ENCODE measurements at places on chromosomes 1 and 21. TPM values are rescaled to one million over a fixed set of nuclear protein-coding genes. Genes with fewer than 3 reads are reported as not detected.

DNA sequence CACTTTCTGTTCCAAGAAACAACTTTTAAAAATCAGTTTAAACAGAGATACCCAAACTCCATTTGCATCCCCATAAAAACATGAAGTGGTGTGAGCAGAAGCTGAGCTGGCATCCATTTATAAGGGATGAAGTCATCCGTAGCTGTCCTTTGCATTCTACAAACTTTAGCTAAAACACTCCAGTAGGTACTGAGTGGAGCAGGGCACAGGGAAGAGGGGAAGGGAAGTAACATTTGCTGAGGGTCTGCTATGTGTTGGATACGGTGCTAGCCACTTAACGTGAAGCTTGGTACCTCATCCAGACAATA, 32.9 kb downstream of the VWA5B1 start:
- DNase-seq = no peak

GRCh38 chr21:35273333-35273732, 224.2 kb upstream of the RUNX1 start:
- no peak for DNase-seq

DNA sequence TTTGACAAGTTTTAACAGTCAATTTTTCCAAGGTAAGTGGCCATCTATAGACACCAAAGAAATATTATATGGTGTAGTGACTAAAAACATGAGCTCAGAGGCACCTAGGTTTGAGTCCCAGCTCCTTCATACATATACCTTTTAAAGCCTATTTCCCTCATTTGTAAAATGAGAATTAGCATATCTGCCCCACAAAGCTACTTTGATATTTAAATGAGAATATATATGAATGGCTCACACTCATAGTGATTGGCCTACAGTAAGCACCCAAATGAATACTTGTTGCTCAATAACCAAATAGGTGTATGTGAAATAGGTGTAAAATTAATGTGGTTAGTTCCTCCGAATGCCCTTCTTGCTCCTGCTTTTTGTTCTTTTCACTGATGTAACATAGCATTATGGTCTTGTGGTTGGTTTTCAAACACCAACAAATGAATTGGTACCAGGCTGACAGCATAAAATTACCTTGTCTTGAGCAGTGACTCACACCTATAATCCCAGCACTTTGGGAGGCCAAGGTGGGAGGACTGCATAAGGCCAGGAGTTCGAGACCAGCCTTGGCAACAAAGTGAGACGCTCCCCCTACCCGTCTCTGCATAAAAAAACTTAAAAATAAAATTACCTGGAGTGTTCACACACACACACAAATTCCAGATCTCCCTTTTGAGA, 25.3 kb downstream of the CNIH4 start:
- no peak for DNase-seq

DNA sequence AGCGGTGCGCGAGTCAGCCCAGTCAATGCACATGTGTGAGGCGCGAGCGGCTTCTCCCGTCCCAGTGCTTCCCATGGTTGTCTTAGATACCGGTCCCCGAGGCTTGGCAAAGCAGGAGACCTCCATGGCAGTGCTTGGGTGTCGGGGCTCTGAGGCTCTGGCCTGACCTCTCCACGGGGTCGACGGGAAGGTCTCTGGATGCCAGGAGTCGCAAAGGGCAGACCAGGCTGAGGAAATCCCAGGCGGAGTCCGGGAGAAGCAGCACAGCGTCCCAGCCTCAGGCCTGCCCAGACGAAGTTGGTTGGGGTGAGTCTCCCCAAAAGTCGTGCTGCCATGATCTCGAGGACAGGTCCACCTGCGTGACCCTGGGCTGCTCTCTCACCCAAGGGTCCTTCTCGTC, 3881.6 kb downstream of the SRGAP2C start:
- no peak for DNase-seq

DNA sequence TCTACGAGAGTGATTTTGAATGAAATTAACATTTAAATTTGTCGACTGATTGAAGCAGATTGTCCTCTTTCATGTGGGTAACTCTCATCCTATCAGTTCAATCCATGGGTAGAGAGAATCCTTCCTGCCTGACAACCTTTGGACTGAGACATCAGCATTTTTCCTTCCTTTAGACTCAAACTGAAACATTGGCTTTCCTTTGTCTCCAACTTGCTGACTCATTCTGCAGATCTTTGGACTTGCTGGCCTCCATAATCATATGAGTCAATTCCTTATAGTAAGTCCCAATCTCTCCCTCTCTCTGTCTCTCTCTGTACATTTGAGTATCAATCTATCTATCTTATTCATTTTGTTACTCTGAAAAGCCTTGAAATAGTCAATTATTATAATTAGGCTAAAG, 416.7 kb downstream of the LRRIQ3 start:
- no peak for DNase-seq

The PTGER3 gene
- total RNA-seq = 45.2 TPM

DNA sequence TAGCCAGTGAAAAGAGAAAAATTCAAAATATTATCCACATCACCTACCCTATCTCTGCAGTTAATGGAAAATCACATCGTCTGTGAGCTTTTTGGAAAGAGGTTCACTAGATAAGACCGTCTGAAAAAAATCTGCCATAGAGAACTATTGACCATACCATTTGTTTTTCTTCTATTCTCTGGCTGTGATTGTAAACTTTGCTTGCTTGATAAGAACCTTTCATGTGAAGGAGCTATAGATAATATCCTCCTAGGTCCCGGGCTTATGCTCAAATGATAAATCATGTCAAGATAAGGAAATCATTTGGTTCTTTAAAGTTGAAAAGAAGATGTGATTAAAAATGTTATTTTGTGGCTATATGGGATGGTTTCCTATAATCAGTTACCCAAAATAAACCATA, 369.9 kb downstream of the SIPA1L2 start:
- DNase-seq = no peak

- DNase-seq = no peak
Measured at GRCh38 chr1:103509250-103509649, 16.2 kb upstream of the RNPC3 start.

The TSPEAR gene
- total RNA-seq = not detected

GRCh38 chr1:189121941-189122340, 1355.7 kb downstream of the BRINP3 start:
- DNase-seq = no peak

DNA sequence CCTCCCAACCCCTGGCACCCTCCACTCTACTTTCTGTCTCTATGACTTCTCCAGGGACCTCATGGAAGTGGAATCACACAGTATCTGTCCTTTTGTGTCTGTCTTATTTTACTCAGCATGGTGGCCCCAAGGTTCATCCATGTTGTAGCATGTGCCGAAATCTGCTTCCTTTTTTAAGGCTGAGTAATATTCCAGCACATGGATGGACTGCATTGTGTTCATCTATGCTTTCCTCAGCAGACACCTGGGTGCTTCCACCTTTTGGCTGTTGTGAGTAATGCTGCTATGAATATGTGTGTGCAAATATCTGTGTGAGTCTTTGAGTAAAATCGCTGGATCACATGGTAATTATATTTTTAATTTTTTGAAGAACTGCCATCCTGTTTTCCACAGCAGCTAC, 1.6 kb upstream of the PFKL start:
- no peak for DNase-seq

DNA sequence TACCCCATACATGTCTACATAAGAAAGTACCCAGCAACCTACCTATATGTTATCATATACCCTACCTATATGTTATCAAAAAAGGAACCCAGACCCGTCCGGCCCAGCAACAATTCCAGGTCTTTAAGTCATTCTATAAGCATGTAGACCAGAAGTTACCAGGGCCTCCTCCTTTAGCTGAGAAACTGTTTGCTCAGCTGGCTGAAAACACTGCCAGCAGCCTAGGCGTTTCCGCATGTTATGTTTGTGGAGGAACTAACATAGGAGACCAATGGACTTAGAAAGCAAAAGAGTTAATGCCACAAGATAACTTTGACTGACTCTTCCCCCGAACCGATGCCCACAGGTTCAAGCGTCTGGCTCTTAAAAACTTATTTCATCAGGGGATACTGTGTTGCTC, 7.1 kb upstream of the ZNF678 start:
- DNase-seq = no peak

DNA sequence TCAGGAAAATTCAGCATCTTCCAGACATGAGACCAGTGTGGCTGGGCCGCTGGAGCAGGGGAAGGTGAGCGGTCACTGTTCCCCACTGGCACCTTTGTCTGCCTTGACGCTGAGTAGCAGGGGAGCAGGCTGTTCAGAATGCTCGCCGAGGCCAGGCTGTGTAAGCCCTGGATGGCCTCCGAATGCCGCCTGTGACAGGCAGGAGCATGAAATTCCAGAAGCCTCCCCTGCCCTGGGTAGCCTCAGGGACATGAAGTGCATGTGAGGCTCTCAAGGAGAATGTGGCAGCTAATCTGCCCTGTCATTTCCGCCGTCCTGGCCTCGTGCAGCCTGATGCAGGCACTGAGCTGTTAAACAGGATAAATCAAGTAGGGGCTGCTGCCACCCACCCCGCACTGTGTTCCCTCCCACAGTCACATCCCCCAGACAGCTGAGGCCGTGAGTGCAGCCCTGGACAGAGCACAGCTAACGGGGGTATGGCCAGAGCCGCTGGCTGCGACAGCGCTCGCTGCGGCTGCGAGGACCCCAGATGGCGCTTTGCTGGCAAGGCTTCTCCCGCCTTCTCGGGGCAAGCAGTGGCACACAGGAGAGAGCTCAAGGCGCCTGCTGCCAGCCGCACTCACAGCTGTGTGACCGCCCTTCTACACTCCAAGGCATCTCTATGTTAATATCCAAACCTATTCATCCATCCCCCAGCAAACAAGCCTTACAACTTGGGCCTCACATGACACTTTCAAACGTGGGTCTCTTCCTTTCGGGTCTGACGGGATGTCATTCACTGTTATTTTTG, 105.0 kb upstream of the COL6A1 start:
- DNase-seq = no peak
